ENCODE measurements at places on chromosomes 3 and 15.

DNA sequence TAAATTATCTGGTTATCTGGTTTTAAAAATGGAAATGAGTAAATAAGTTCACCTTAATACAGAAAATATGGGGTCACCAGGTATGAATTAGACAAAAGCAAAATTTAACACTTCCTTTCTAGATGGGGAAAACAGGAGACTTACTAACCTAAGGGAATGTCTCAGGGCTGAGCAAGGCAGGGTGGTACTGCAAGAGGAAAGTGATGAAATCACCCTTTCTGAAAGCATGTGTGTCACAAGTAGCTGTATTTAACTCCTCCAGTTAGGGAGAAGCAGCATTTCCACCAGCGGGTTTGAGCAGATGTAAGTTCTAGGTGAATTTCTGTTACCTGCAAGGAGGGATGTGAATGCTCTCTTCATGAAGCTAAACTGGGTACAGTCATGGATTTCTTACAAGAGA, 629.1 kb downstream of the MECOM start:
- no peaks in the 10 kb centered on the region for H3K27me3 ChIP-seq
- DNase-seq, result no peak
- H3K4me1 ChIP-seq, result no peaks in the 10 kb centered on the region
- no peak overlapping the region for H3K27ac ChIP-seq
- H3K4me3 ChIP-seq, result no peak overlapping the region

DNA sequence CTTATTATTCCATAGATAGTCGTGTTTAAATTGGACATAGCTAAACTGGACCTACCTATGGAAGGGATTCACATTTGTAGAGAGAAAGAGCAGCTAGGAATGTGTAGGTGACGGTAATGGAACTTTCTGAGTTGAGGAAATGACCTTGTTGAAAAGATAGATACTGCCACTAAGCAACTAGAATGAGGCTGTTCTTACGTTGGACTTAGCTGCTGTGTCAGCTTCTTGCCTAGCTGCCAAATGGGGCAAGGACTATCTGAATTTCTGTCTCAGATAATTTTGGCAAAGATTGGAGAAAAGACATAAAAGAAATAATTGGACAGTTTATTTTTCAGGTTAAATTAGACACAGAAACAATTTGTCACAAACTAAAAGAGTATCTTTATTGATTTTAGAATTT, 68.8 kb downstream of the MEF2A start:
- H3K4me1 ChIP-seq, result peaks cover 34% of the 10 kb centered on the region
- no peaks in the 10 kb centered on the region for H3K27me3 ChIP-seq
- no peak overlapping the region for H3K27ac ChIP-seq
- H3K36me3 ChIP-seq, result no peaks in the 10 kb centered on the region

DNA sequence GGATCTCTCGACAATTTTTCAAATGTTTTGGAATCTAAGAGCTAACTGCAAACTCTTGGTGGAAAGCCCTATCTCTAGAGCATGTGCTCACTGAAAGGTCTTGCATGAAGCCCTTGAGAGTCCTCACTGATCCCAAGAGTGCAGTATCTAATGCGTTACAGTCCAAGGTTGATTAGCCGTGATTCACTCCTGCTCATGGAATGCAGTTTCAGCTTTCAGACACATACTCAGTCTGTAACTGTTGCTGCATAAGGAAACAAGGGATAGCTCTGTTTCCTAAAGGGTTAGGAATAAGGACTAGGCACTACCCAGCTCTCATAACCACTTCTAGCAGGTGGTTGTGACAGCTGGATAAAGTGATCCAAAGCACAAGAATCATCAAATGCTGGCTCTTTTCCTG, 687.4 kb upstream of the CFAP20DC start:
- H3K27me3 ChIP-seq, result no peaks in the 10 kb centered on the region
- H3K4me1 ChIP-seq, result no peaks in the 10 kb centered on the region

DNA sequence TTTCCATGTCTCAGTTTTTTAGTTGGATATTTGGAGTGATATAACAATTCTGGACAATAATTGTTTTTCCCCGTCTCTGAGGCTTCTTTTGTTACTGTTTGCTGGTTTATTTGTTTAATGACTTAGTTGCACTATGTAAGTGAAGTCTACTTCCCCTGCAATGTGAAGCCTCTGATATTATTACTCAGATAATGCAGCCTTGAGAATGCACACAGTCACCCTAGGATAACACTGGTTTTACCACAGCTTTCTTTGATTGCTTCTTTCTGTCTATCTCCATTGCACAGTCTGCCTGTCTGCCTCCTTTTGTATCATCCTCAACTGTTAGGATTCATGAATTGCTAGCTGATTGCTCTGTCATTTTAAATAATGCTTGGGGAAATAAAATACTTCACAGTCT, 208.7 kb upstream of the ROBO1 start:
- H3K4me1 ChIP-seq, result no peaks in the 10 kb centered on the region
- H3K27me3 ChIP-seq, result no peaks in the 10 kb centered on the region
- H3K27ac ChIP-seq, result no peak overlapping the region
- H3K4me3 ChIP-seq, result no peak overlapping the region
- no peaks in the 10 kb centered on the region for H3K36me3 ChIP-seq

GRCh38 chr3:17942856-17943255, 200.4 kb upstream of the TBC1D5 start:
- no peaks in the 10 kb centered on the region for H3K27me3 ChIP-seq
- no peak for DNase-seq
- no peak overlapping the region for H3K27ac ChIP-seq
- no peaks in the 10 kb centered on the region for H3K36me3 ChIP-seq
- H3K4me1 ChIP-seq, result no peaks in the 10 kb centered on the region
- no peak overlapping the region for H3K4me3 ChIP-seq

DNA sequence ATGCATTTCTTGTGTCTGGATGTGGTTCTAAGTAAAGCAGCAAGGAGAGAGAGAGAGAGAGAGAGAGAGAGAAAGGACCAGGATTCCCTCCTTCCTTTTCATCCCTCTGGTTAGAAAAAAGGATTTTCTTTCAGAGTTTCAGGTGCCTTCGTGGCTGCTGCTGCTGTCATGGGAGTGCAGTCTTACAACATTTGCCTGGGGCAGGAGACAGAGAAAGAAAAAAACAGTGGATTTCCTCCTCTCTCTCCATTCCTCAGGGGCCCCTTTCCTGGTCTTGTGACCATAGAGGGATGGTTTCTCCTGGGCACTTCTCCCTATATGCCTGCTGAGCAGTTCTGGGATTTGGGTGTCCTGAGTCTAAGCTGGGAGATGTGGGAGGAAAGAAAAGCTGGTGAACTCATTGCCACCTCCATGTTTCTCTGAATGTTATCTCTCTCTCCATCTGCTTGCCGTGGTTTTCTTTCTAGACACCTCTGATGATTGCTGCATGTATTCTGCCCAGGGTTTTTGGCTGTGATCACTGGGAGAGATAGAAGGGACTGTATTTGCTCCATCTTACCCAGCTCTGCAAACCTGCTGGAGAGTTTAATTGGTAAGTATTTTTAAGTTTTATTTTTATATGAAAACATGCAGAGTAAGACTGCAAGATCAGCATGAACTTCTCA, 142.4 kb upstream of the RGMA start:
- DNase-seq, result no peak
- no peaks in the 10 kb centered on the region for H3K4me1 ChIP-seq
- H3K27ac ChIP-seq, result no peak overlapping the region
- H3K36me3 ChIP-seq, result no peaks in the 10 kb centered on the region
- no peak overlapping the region for H3K4me3 ChIP-seq
- no peaks in the 10 kb centered on the region for H3K27me3 ChIP-seq

DNA sequence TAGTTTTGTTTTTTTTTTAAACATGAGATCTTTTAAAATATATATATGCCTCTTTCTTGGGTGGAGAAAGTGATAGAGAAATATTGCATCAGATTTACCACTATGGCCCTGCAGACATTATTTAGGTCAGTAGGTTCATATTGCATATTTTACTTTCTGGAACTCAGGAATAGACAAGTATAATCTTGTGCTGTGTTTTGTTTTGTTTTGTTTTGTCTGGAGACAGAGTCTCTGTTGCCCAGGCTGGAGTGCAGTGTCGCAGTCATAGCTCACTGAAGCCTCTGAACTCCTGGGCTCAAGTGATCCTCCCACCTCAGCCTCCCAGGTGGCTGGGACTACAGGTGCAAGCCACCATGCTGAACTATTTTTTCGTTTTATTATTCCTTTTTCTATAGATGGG, 21.5 kb upstream of the DUT start:
- no peak for DNase-seq
- H3K4me3 ChIP-seq, result no peak overlapping the region
- no peaks in the 10 kb centered on the region for H3K36me3 ChIP-seq
- no peaks in the 10 kb centered on the region for H3K4me1 ChIP-seq

GRCh38 chr15:67137319-67137718, 71.9 kb downstream of the SMAD3 start:
- peaks cover 73% of the 10 kb centered on the region for H3K4me1 ChIP-seq
- no peaks in the 10 kb centered on the region for H3K36me3 ChIP-seq
- no peaks in the 10 kb centered on the region for H3K27me3 ChIP-seq
- DNase-seq, result no peak
- peak overlapping the region; percentile 52 for H3K27ac ChIP-seq

- H3K27ac ChIP-seq, result peak overlapping the region; percentile 39
- H3K36me3 ChIP-seq, result peaks cover 30% of the 10 kb centered on the region
- H3K4me3 ChIP-seq, result no peak overlapping the region
- DNase-seq, result no peak
- H3K27me3 ChIP-seq, result no peaks in the 10 kb centered on the region
Observed at GRCh38 chr3:11558918-11559815, 84.5 kb downstream of the VGLL4 start.

All from upper lobe of left lung (tissue), 6 donors.